ENCODE measurements at places on chromosomes 1 and 21.

- H3K4me1 ChIP-seq = peaks cover 13% of the 10 kb centered on the region
- peaks cover 7% of the 10 kb centered on the region for H3K27me3 ChIP-seq
- H3K36me3 ChIP-seq = no peaks in the 10 kb centered on the region
- no peak overlapping the region for H3K27ac ChIP-seq
- H3K4me3 ChIP-seq = peak overlapping the region; percentile 58
- no peak for DNase-seq
Observed at GRCh38 chr1:9849691-9850441, 26.1 kb upstream of the CLSTN1 start.

- DNase-seq = no peak
Observed at GRCh38 chr1:219917851-219918466, 10.4 kb downstream of the SLC30A10 start.

GRCh38 chr1:202879128-202879527 lies 9.8 kb downstream of the RABIF start:
- H3K4me3 ChIP-seq = no peak overlapping the region
- H3K4me1 ChIP-seq = no peaks in the 10 kb centered on the region
- no peak overlapping the region for H3K27ac ChIP-seq
- H3K36me3 ChIP-seq = peaks cover 39% of the 10 kb centered on the region
- DNase-seq = no peak
- no peaks in the 10 kb centered on the region for H3K27me3 ChIP-seq

- no peak overlapping the region for H3K27ac ChIP-seq
- no peaks in the 10 kb centered on the region for H3K36me3 ChIP-seq
- H3K4me3 ChIP-seq = no peak overlapping the region
- no peaks in the 10 kb centered on the region for H3K4me1 ChIP-seq
Observed at GRCh38 chr1:212138457-212138856, 102.9 kb downstream of the DTL start.

GRCh38 chr1:227945891-227946623 lies 1.7 kb downstream of the WNT9A start:
- no peaks in the 10 kb centered on the region for H3K36me3 ChIP-seq
- no peak for DNase-seq

GRCh38 chr1:186763107-186763506 lies 65.6 kb upstream of the PLA2G4A start:
- no peak overlapping the region for H3K27ac ChIP-seq
- H3K4me1 ChIP-seq = no peaks in the 10 kb centered on the region
- no peaks in the 10 kb centered on the region for H3K36me3 ChIP-seq
- no peak overlapping the region for H3K4me3 ChIP-seq
- no peaks in the 10 kb centered on the region for H3K27me3 ChIP-seq

- H3K4me3 ChIP-seq = peak overlapping the region; percentile 69
- no peaks in the 10 kb centered on the region for H3K27me3 ChIP-seq
- no peaks in the 10 kb centered on the region for H3K36me3 ChIP-seq
- peak; percentile 7 for DNase-seq
- no peak overlapping the region for H3K27ac ChIP-seq
- peaks cover 2% of the 10 kb centered on the region for H3K4me1 ChIP-seq
Observed at GRCh38 chr1:165828103-165828668, 772 bp downstream of the UCK2 start.

DNA sequence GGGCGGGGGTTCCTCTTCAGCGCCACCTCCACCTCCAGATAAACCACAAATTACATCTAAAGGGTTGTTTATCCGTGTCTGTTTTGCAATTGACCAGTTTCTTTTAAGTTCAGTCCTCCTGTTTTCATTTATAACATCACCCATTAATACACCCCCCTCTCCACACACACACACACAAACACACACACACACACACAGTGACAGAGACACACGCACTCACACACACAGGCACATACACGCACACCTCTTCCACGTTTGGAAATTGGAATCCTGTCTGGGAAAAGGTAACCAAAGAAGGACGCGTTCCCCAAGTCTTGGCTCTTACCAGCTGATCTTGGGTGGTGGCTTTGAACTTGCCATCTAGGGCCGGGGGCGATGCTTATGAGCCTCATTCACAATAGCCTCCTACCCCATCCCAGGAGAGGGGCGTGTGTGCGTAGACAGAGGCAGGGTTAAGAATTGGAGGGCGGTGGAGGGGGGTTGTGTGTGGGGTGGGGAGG lies 442 bp upstream of the CSMD2 start:
- H3K36me3 ChIP-seq = no peaks in the 10 kb centered on the region
- no peak for DNase-seq

DNA sequence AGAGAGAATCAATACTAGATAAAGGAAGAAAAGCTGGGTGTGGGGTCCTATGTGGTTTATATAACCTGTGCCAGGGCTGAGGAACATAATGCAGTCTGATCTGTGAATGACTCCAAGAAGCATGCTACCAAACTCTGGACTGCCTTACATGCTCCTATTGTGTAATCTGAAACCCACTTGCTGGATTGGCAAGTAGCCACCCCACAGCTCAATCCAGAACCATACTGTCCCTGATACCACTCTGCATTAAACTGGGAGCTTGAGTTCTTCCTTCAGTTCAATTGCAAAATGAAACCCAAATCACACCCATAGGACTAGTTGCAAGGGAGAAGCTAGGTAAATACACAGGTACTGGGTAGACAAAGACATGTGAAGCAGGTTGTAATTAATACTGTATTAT lies 115.4 kb upstream of the NEGR1 start:
- no peak overlapping the region for H3K4me3 ChIP-seq
- no peaks in the 10 kb centered on the region for H3K27me3 ChIP-seq
- no peaks in the 10 kb centered on the region for H3K36me3 ChIP-seq
- no peak for DNase-seq
- H3K27ac ChIP-seq = no peak overlapping the region

Data from T-cell (primary cell).